Testis (tissue), 5 donors: ENCODE measurements at places on chromosomes 3 and 15.
A peak's percentile ranks its signal among the peaks of the same experiment; 100 is the strongest.

- H3K4me1 ChIP-seq: peaks cover 4% of the 10 kb centered on the region
- H3K27ac ChIP-seq: no peak overlapping the region
- no peak overlapping the region for H3K4me3 ChIP-seq
- no peaks in the 10 kb centered on the region for H3K36me3 ChIP-seq
Observed at GRCh38 chr3:59632760-59633573, 583.1 kb upstream of the CFAP20DC start.

GRCh38 chr15:101026656-101027272 is 107.6 kb downstream of the LRRK1 start:
- DNase-seq: peak; percentile 58
- peak overlapping the region; percentile 60 for H3K27ac ChIP-seq
- H3K4me1 ChIP-seq: peaks cover 43% of the 10 kb centered on the region
- no peaks in the 10 kb centered on the region for H3K27me3 ChIP-seq
- H3K36me3 ChIP-seq: no peaks in the 10 kb centered on the region
- no peak overlapping the region for H3K4me3 ChIP-seq

- H3K27me3 ChIP-seq: no peaks in the 10 kb centered on the region
- DNase-seq: no peak
- no peak overlapping the region for H3K27ac ChIP-seq
- peaks cover 21% of the 10 kb centered on the region for H3K4me1 ChIP-seq
- no peaks in the 10 kb centered on the region for H3K36me3 ChIP-seq
Observed at GRCh38 chr3:58384381-58385090, 49.1 kb downstream of the PDHB start.

DNA sequence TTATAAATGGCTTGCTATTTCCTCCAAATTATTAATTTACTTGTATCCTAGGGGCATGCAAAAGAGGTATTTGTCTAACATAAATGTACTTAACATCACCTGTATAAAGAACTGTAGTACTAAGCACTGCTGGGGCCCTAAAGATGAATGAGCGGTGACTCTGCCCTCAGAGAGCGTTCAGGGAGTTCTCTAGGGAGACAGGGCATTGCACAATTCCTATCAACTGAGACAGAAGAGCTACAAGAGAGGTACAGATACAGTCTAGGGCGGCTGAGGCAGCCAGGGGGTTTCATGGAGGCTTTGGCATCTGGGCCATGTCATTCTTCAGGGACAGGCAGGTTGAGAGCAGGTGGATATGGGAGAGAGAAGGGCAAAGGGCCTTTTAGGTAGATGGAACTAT is 39.9 kb upstream of the PARL start:
- no peak overlapping the region for H3K4me3 ChIP-seq
- no peak for DNase-seq
- no peaks in the 10 kb centered on the region for H3K4me1 ChIP-seq
- H3K27me3 ChIP-seq: no peaks in the 10 kb centered on the region
- H3K36me3 ChIP-seq: no peaks in the 10 kb centered on the region
- no peak overlapping the region for H3K27ac ChIP-seq

- H3K27me3 ChIP-seq: no peaks in the 10 kb centered on the region
- H3K4me1 ChIP-seq: no peaks in the 10 kb centered on the region
- no peak overlapping the region for H3K27ac ChIP-seq
- H3K36me3 ChIP-seq: no peaks in the 10 kb centered on the region
- DNase-seq: no peak
- H3K4me3 ChIP-seq: no peak overlapping the region
Observed at GRCh38 chr3:169467751-169468150, 195.8 kb downstream of the MECOM start.

- H3K4me1 ChIP-seq: peaks cover 23% of the 10 kb centered on the region
- H3K27ac ChIP-seq: no peak overlapping the region
Observed at GRCh38 chr3:62374341-62375218, 1.2 kb upstream of the FEZF2 start.

DNA sequence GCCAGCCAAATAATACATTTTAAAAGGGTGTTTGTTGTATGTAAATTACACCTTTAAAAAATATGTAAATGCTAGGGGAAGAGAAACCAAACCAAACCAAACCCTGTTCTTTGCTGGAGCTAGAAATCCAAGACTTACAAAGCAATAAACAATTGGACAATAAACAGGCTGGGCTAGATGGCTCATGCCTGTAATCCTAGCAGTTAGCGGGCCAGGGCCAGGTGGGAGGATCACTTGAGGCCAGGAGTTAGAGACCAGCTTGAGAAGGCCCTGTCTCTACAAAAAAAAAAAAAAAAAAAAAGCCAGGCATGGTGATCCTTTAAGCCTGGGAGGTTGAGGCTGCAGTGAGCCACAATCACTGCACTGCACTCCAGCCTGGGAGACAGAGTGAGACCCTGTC is 12.5 kb downstream of the STOML1 start:
- H3K36me3 ChIP-seq: no peaks in the 10 kb centered on the region
- no peak overlapping the region for H3K4me3 ChIP-seq
- no peak overlapping the region for H3K27ac ChIP-seq
- DNase-seq: no peak

- no peak overlapping the region for H3K27ac ChIP-seq
- no peaks in the 10 kb centered on the region for H3K36me3 ChIP-seq
- no peak for DNase-seq
- H3K4me3 ChIP-seq: no peak overlapping the region
- H3K4me1 ChIP-seq: no peaks in the 10 kb centered on the region
Observed at GRCh38 chr3:46236294-46237054, 5.8 kb upstream of the CCR3 start.

DNA sequence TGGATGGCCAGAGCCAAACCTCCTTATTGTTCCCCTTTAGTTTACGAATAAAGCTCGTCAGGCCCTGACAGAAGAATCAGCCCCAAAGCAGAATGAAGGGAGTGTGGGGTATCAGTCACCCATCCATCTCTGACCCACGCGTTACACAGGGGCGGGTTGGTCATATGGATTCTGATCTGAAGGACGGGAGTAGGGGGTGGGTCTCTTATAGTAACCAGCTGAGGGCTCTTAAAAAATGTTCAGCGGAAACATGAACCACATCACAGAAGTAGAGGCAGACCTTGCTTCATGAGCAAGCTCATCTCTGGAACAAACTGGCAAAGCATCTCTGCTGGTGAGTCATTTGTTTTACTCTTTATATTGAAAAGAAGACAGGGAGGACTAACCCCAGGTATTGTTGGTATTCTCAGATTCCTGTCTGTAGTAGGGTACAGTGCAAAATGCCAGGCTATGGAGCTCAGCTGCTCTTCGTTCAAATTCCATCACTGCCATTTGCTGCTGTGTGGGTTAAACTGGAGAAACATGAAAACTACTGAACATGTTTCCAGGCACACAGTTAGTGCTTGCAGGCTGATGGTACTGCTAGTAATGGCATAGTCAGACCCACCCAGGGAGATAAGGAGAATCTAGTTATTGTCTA is at the start of gene CXCR6:
Gene CXCR6 (plus strand): TSS at position 258 of the 640 bp plus-strand sequence. CDS start 3,018 bp downstream, outside the sequence.
- no peaks in the 10 kb centered on the region for H3K27me3 ChIP-seq
- no peak within 1 kb of the TSS for H3K27ac ChIP-seq
- DNase-seq: no peak
- no peaks in the 10 kb centered on the region for H3K36me3 ChIP-seq

DNA sequence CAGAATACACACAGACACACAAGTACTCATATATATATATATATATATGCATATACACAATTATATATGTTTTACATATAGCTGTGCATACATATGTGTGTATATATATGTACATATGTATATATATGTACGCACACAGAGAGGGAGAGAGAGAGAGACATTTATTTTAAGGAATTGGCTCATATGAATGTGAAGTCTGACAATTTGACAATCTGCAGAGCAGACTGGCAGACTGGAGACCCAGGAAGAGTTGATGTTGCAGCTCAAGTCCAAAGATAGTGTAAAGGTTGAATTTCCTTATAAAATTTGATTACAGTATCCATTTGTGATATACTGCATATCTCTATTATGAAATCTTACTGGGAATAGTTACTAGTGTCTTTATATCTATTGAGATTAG is 1330.3 kb upstream of the CADM2 start:
- no peak for DNase-seq
- no peak overlapping the region for H3K4me3 ChIP-seq
- no peaks in the 10 kb centered on the region for H3K4me1 ChIP-seq
- no peak overlapping the region for H3K27ac ChIP-seq

- H3K4me3 ChIP-seq: no peak overlapping the region
- no peak for DNase-seq
- no peaks in the 10 kb centered on the region for H3K27me3 ChIP-seq
- H3K4me1 ChIP-seq: peaks cover 7% of the 10 kb centered on the region
Observed at GRCh38 chr3:126848991-126849390, 133.9 kb upstream of the PLXNA1 start.
